Smooth muscle cell of trachea (primary cell): ENCODE measurements at places on chromosomes 1 and 21. TPM values are rescaled to one million over a fixed set of nuclear protein-coding genes. Genes with fewer than 3 reads are reported as not detected.

Gene TDRD5
- not detected in 2 replicates for total RNA-seq

Gene OR10K2
- not detected in 2 replicates for total RNA-seq

Gene MYCL
- total RNA-seq: 0.15 and 1.5 TPM in 2 replicates

Gene GABPA
- total RNA-seq: 25.3 and 36.2 TPM in 2 replicates

Gene NAXE
- total RNA-seq: 61.2 and 85.8 TPM in 2 replicates

Gene GBP1
- 25.5 and 38.5 TPM in 2 replicates for total RNA-seq

Gene KCNK2
- total RNA-seq: 4.1 and 5.2 TPM in 2 replicates

Gene PTAFR
- total RNA-seq: under 0.01 and 0.15 TPM in 2 replicates

Gene HMGCL
- 84.5 and 86.0 TPM in 2 replicates for total RNA-seq

Gene OPRD1
- under 0.01 TPM in 1 of 2 replicates, not detected in the other for total RNA-seq

Gene PEAR1
- 5.6 and 7.4 TPM in 2 replicates for total RNA-seq

Gene FAM72C
- 1.5 TPM in 1 of 2 replicates, not detected in the other for total RNA-seq

Gene MIXL1
- under 0.01 TPM in 1 of 2 replicates, not detected in the other for total RNA-seq

Gene ECM1
- total RNA-seq: 27.8 and 74.4 TPM in 2 replicates

Gene PADI2
- total RNA-seq: under 0.01 and 0.15 TPM in 2 replicates

Gene CLDN17
- not detected in 2 replicates for total RNA-seq

Gene CYP4Z1
- total RNA-seq: not detected in 2 replicates

Gene TIPRL
- total RNA-seq: 30.1 and 46.0 TPM in 2 replicates

Gene PROK1
- not detected in 2 replicates for total RNA-seq

Gene F13B
- not detected in 2 replicates for total RNA-seq

Gene C1orf105
- not detected in 2 replicates for total RNA-seq

Gene RGS4
- 26.3 and 110 TPM in 2 replicates for total RNA-seq

Gene NOTCH2
- 184 and 197 TPM in 2 replicates for total RNA-seq

Gene S100A2
- 3.3 and 6.0 TPM in 2 replicates for total RNA-seq

Gene SELENBP1
- 74.0 and 120 TPM in 2 replicates for total RNA-seq

Gene TMEM61
- not detected in 2 replicates for total RNA-seq
